ENCODE measurements at places on chromosomes 4 and X. TPM values are rescaled to one million over a fixed set of nuclear protein-coding genes. Genes with fewer than 3 reads are reported as not detected.

DNA sequence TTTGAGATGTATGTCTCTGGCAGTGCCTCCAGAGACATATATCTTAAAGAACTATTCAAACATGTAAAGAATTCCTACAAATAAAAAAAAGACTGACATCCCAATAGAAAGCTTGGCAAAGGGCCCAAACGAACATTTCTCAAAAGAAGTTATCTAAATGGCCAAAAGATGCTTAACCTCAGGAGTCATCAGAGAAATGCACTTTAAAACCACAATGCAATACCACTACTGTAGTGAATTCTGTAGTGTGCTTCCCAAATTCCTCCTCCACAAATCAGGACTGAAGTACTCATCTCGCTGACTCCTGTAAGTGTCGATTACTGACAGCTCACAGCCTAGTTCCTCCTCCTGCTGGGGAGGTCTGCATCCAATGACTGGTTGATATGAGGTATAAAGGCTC lies 129.0 kb upstream of the MAMLD1 start:
- no peak for DNase-seq

- no peak for DNase-seq
Measured at GRCh38 chr4:8532245-8532781, 47.9 kb upstream of the GPR78 start.

GRCh38 chrX:47232803-47233332 lies at the start of gene USP11:
Gene USP11, plus strand, starts transcription at chrX:47233009. Its CDS starts 35 bp downstream, at chrX:47233044.
- DNase-seq: peak; percentile 83

GRCh38 chr4:152165146-152165545 lies 370.7 kb downstream of the FBXW7 start:
- no peak for DNase-seq

DNA sequence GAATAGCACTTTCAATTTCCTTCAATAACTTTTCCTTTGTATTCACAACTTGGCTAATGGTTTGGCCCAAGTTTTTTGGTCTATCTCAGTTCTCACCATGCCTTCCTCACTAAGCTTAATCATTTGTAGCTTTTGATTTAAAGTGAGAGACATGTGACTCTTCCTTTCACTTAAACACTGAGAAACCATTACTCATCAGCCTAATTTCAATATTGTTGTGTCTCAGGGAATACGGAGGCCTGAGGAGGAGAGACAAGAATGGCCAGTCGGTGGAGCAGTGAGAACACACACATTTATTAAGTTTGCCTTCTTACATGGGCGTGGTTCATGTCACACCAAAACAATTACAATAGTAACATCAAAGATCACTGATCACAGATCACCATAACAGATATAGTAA lies 56.7 kb downstream of the TSPAN5 start:
- no peak for DNase-seq

GRCh38 chr4:75723163-75724065 lies 963 bp upstream of the USO1 start:
- peak; percentile 42 for DNase-seq

GRCh38 chr4:100059467-100059866 lies 109.4 kb upstream of the H2AZ1 start:
- DNase-seq: no peak

DNA sequence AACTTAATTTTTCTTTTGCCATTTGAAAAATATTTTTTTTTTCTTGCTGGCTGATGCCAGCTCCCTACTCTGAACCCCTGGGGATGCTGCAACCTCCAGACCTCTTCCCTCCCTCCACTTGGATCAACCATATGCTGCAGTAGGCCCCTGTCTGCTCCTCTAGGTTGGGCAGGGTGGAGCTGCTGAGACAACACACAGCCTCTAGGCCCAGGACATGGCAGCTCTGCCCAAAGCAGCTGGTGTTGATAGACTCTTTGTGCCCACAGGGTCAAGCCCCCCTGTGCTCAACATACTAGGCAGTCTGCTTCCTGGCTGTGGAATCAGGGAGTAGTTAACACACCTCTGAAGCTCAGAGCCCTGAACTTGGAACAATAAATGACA lies 19.9 kb upstream of the CLNK start:
- DNase-seq: no peak

GRCh38 chr4:156695163-156695562 lies 276.4 kb downstream of the PDGFC start:
- no peak for DNase-seq

GRCh38 chr4:78710536-78710935 lies 65.6 kb upstream of the BMP2K start:
- DNase-seq: no peak

GRCh38 chr4:183611210-183611830 lies 47.7 kb downstream of the RWDD4 start:
- DNase-seq: no peak

DNA sequence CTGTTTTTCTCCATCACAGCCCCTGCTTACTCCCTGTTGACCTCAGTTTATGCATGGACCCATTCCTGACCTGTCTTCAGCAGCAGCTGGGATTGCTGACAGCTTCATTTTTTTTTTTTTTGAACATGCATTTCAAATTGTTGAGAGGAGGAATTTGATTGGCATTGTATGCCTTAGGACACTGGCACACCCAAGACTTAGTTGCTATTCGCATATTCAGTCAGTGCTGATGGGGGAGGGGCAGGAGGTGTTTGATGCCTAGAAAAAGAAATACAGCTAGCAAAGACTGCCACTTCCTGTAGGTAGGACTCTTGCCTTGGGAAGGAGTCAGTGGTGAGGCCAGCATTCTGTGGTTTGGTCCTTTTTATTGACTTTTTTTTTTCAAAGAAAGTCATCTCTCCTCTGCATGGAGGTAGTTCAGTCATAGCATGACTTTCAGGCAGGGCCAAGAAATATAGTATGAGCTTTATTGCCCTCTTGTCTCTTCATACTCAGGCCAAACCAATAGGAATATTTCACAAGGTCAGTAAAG lies 33.6 kb upstream of the XK start:
- DNase-seq: no peak

- no peak for DNase-seq
Measured at GRCh38 chr4:35252866-35253265, 991.4 kb downstream of the ARAP2 start.

DNA sequence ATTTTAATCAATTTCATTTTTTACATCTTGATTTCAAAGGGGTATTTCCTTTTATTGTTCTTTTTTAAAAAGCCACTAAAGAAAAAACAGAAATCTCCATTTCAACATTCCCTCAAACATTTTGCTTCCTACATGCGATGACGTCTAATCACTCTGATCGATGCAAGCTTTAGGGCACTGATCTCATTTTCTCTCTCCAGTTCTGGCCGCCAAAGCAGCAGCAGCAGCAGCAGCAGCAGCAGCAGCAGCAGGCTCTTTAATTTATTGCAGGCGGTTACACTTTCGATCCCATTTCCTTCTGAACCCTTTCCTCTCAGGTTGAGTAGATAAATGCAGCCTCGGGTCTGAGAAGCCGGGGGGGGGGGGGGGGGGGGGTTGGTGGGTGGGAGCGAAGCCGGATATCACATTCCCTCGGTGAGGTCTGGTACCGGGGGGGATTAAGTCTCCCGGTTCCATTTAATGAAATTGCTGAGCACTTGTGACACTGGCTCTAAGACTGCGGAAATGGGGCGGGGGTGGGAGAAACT lies 3.4 kb upstream of the PCDH7 start:
- peak; percentile 45 for DNase-seq

DNA sequence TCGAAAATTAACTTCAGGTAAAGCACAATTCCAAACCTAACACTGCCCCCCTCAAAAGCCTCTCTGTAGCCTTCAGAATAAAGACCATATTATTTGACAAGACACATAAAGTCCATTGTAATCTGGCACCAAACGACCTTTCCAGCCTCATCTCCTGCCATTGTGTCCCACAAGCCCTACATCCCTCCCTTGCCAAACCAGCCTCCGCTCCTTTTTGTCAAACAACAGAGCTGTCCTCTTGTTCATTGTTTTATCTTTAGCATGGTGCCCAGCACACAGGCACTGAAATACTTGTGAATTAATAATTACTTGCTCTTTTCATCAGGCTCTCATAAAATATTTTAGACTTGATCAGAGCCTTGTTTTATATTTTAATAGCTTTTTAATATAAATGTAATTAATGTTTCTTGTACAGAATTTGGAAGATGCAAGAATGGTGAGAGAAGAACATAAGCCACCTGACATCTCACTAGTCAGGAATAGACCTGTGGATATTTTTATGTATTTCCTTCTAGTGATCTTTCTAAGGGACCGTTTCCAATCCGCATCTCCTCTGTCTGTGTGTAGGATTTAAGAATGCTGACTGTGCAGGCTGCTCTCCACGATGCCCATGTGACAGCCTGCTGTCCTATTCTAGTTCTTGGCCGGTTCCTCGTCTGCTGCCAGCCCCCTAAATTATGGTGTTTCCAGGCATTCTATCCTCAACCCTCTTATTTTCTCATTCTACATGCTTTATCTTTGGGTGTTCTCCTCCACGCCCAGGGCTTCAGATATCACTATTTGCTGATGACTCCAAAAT lies 3.0 kb upstream of the IRF2 start:
- DNase-seq: peak; percentile 25

- DNase-seq: peak; percentile 51
Measured at GRCh38 chrX:136694431-136695087, 46.6 kb downstream of the CD40LG start.

DNA sequence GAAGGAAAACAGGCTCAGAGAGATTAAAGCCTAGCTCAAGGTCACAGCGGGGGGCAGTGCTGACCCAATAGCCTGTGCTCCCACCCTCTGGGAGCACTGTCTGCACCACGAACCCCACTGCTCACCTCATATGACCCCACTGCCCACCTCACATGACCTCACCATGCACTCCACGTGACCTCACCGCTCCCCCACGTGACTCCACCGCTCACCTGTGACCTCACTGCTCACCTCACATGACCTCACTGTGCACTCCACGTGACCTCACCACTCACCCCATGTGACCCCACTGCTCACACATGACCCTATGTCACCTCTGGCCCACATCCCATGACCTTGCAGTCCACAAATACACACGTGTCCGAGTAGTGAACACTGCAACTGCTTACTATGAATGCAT lies 55.4 kb downstream of the ACOX3 start:
- DNase-seq: no peak

- no peak for DNase-seq
Measured at GRCh38 chrX:151929126-151929525, 16.4 kb downstream of the MAGEA4 start.

GRCh38 chr4:189200353-189200752 lies 740.3 kb upstream of the FRG1 start:
- no peak for DNase-seq

DNA sequence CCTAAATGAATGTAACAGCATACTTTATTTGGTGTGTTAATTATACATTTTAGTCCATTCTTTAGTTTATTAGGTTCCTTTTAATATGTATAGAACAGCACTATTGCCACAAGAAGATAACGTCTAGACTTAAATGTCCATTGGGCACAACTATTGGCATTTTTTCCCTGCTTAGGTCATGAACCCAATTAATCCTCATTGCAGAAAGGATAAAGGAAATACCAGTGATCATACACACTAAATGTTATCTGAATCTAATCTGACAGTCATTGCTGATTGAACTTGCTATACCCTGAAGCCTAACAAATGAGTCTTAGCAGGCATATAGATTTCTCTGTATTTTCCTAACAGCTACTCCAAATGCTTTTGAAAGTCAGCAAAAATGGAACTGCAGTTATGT lies 2250.0 kb upstream of the AGA start:
- no peak for DNase-seq

- DNase-seq: no peak
Measured at GRCh38 chr4:186131935-186132334, 27.4 kb downstream of the FAM149A start.

- DNase-seq: peak; percentile 67
Measured at GRCh38 chr4:51831133-51831532, 11.8 kb upstream of the DCUN1D4 start.

- DNase-seq: no peak
Measured at GRCh38 chrX:35665311-35665710, 132.8 kb upstream of the MAGEB16 start.

DNA sequence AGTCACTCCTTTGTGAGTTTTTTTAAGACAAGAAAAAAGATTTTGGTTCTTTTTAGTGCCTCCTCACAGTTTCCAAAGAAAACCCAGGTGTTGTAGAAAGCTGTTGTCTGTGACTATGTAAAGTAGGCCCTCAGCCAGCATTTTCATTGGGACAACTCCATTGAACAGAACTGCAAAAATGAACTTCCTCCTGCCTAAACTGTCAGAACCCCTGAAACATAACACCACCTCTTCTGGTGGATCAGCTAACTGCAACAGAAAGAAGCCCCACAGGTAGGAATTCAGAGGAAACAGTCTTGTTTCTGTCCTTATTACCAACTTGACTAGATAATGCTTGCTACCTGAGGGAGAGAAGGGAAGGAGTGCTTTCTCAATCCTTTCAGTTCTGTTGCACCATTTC lies 3.4 kb upstream of the ATP11C start:
- DNase-seq: no peak

DNA sequence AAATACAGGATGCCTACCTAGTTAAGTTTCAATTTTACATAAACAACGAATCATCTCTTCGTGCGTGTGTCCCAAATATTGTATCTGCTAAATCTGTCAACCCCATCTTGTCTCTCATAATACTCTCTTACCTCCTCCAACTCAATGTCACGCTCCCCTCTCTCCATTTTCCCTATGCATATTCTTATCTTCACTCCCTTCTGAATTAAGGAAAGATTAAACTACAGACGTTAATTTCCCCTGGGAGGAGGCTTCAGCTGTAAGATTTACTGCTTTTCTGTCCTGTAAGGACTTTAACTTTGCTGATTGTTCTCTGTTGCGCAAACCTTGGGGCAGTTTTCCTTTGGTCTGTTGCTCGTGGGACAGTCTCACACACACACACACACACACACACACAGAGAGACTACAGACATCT lies 455 bp upstream of the ABCB7 start:
- DNase-seq: peak; percentile 8

GRCh38 chrX:915427-916229 lies 285.0 kb downstream of the SHOX start:
- no peak for DNase-seq

- no peak for DNase-seq
Measured at GRCh38 chr4:8044699-8045098, 105.0 kb upstream of the AFAP1 start.

DNA sequence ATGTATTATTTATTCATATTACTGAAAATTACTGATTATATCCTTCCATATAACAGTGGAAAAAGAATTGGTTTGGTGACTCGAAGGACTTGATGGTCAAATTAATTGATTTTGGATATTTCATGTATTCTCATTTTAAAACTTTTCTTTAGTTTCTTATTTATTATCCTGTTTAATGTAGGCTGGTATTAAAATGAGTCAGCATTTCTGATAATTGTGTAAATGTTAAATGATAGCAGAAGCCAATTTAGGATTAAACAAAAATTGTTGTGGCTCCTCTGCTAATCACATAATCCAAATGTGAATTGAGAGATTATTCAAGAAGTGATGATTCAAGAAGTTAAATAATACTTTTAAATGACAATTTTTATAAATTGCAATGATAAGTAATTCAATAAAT lies 38.7 kb downstream of the PDLIM5 start:
- DNase-seq: no peak

PDLIM3 gene
- 13.8 TPM for polyA plus RNA-seq

PCDH7 gene
- polyA plus RNA-seq: 34.0 TPM

CPE gene
- polyA plus RNA-seq: 60.9 TPM

STK32B gene
- 1.00 TPM for polyA plus RNA-seq

KLB gene
- 11.5 TPM for polyA plus RNA-seq

ASMT gene
- polyA plus RNA-seq: not detected

PPARGC1A gene
- 6.7 TPM for polyA plus RNA-seq

NEUROG2 gene
- not detected for polyA plus RNA-seq

C4orf50 gene
- not detected for polyA plus RNA-seq

ZFP92 gene
- 0.38 TPM for polyA plus RNA-seq

PRR32 gene
- polyA plus RNA-seq: not detected

FRMPD4 gene
- polyA plus RNA-seq: not detected

HHIP gene
- 33.9 TPM for polyA plus RNA-seq

USP17L18 gene
- not detected for polyA plus RNA-seq

TCP11X2 gene
- polyA plus RNA-seq: 0.39 TPM

REELD1 gene
- polyA plus RNA-seq: 0.44 TPM

Data from hepatocyte (in vitro differentiated cells).